CD4-positive, alpha-beta T cell treated with Interleukin-6 at 100 ng/mL for 8 hours (primary cell): ENCODE measurements at places on chromosomes 11 and 22.
A peak's percentile ranks its signal among the peaks of the same experiment; 100 is the strongest.

GRCh38 chr11:125663910-125664309 is 16.7 kb downstream of the ACRV1 start:
- no peak for DNase-seq

- no peak for DNase-seq
Measured at GRCh38 chr11:98455500-98456307, 565.0 kb upstream of the CNTN5 start.

- DNase-seq: no peak
Measured at GRCh38 chr11:23103416-23103815, 243.1 kb upstream of the CCDC179 start.

DNA sequence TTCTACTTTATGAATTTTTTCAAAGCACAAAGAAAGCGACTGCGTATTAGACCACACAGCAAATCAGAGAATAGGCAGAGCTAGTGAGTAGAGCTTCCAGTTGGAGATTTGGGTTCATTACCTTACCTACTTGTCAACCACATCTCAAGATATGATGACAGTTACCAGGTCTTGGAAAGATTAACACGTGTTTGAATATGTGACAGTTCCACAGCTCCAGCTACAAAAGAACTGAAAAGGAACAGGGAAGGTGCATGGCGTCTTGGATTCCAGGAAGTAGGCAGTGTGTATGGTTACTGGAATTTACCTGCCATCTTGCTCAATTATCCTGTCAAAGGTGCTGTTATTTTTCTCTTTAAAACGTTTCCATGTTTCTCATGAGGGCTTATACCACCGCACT is 5.3 kb downstream of the TIRAP start:
- DNase-seq: no peak

- peak; percentile 84 for DNase-seq
Measured at GRCh38 chr22:41857155-41857859, 24.4 kb downstream of the SREBF2 start.

DNA sequence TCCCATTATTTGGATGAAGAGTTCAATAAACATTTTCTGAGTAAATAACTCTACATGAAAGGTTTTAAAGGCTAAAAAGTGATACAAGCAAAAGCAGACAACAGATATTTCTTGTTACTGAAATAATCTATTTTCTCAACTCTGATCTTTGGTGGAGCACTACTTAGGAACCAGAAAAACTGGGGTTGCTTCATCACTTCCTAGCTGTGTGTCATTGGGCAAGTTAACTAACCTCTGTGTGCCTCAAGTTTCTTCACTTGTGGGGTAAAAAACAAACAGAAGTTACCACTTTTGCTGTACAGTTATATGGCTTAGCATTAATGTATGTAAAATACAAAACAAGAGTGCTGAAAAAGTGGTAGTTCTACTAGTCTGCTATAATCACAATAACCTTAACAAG is 5.6 kb downstream of the MAPK1 start:
- no peak for DNase-seq

GRCh38 chr11:87213444-87213843 is 175.7 kb downstream of the TMEM135 start:
- DNase-seq: no peak

- no peak for DNase-seq
Measured at GRCh38 chr11:122864386-122865115, 18.0 kb upstream of the JHY start.

GRCh38 chr11:129376658-129377341 is 1.2 kb downstream of the BARX2 start:
- DNase-seq: no peak

- DNase-seq: no peak
Measured at GRCh38 chr22:19772673-19773469, 12.3 kb downstream of the TBX1 start.

GRCh38 chr11:21820176-21820575 is 372.7 kb upstream of the ANO5 start:
- DNase-seq: no peak

DNA sequence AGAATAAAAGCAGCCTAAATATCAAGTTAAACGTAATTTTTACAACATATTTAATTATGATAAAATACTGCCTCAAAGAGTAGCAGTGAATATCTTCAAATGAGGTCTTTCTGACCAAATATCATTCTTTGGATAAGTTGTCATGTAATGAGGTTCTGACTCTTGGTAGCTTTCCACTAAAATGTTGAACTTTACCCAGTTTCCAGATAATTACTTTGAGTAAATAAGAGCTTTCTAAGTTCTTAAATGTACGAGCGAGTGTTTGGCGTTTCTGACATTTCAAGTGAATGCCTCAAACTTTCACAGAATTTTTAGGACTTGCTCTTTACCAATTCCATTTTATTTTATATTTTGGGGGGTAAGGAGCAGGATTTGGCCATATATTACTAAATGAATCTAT is 1515.2 kb downstream of the FAM181B start:
- DNase-seq: no peak

DNA sequence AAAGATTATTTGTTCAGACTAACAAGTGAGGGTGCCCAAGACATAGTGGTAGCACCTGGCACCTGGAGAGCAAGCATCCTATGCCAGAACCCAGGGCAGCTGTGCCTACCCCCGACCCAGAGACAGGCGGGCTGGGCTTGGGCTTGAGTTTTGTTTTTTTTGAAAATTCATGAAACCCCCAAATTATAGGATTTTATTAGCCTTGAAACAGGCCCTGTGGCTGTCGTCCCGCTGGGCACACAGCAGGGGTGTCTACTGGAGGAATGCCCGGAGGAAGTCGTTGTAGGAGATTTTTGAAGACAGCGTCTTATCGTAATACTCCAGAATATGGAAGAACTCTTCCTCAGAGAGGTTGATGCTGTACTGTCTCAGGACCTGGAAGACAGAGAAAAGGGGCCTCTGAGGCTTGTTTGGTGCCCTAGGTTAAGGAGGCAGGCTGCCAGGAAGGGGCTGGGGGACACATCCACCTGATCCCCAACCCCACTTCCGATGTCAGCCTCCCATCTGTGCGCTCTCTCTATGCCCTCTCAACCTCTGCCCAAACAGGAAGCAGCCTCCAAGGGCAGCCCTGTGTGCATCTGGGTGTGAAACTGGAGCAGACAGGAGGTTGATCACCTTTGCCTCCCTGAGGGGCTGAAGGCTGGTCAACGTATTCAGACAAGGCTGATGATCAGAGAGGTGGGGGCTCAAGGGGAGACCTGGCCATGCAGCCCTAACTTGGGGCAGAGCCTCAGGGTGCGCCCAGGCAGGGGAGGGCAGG is 117.0 kb downstream of the MPPED1 start:
- no peak for DNase-seq

DNA sequence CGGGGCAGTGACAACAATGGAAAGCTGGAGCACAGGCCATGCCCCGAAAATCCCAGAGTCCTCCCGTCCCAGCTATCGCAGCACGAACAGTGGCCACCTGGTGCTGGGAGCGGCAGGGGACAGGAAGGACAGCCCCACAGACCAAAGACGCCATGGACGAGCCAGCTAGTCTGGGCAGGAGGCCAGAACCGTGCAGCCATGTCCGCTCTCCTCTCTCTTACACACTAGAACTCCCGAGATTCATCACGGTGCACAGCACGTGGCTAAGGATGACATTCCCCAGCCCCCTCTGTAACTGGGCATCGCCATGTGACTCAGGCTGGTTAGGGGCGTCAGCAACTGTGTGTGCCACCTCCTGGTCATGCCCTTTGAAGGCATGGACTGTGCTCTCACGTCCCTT is 4.6 kb downstream of the CDPF1 start:
- DNase-seq: no peak

DNA sequence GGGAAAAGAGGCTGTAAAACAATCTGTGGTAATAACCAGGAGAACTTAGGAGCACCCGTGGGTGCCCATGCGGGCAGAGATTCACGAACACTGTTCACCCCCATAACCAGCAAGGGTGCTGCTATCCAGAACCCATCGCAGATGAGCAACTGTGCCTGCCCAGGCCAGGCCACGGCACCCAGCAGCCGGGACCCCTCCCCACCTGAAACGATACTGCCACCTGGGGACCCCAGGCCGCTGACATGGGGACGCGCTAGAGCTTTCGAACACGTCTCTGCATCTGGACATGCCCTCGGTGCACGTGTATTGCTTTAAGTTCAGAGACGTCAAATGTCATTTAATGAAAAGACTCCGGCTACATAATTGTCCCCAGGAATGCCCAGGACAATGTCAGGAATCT is 14.3 kb upstream of the MUC2 start:
- DNase-seq: no peak

DNA sequence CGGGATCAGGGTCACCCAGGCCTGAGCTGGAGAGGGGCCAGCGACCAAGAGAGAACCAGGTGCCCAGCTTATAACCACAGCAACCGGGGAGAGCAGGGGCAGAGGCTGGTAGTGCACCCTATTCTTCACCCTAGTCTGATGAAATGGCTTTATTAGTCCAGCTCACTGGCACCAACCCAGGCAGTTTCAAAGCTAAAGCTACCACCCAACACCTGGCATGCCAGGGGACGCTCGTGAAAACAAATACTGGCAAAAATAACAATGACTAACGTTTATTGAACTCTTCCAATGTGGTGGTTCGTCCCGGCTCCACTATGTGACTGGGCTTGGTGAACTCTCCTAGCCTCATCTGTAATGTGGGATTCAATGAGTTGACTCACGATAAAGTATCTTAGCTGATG is 30.6 kb downstream of the SCGB1A1 start:
- no peak for DNase-seq

DNA sequence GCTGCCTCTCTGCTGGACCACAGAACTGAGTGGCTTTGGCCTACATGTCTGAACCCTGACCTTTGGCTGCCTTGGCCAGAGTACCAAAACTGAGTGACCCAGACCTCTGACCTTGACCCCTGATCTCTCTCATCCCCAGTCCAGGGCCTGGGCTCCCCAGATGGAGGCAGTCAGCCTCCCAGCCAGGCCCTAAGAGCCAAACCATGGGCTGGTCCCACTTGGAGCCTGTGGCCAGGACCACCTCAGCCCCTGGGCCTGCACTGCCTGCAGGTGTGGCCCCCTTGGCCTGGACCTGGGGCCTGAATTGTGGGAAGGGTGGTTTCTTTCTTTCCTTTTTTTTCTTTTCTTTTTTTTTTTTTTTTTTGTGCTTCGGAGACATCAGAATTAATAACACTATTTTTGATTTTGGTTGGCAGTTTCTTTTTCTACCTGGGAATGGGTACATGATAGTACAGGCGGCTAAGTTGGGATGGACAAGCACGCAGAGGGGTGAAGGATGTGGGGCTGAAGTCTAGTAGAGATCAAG is 806 bp upstream of the SIPA1 start:
- DNase-seq: no peak

DNA sequence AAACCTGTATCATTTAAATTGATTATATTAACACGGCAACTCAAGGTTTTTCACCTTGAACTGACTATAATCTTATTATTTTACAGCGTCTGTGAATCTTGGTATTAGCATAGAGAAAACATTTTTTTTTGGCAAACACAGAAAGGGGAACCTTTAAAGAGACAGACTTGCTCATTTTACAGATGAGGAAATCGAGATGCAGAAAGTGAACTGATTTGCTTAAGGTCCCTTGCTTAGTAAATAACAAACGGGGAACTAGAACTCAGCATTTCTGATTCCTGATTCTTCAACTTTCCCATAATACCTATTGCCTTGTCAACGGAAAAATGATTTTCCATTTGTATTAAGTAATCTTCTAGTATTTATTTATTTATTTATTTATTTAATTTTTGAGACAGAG is 33.2 kb upstream of the CECR2 start:
- DNase-seq: no peak

- DNase-seq: peak; percentile 79
Measured at GRCh38 chr22:37486224-37486845, at the start of gene MFNG. MFNG (minus strand) TSS chr22:37486384; CDS start chr22:37486177, 207 bp downstream.

DNA sequence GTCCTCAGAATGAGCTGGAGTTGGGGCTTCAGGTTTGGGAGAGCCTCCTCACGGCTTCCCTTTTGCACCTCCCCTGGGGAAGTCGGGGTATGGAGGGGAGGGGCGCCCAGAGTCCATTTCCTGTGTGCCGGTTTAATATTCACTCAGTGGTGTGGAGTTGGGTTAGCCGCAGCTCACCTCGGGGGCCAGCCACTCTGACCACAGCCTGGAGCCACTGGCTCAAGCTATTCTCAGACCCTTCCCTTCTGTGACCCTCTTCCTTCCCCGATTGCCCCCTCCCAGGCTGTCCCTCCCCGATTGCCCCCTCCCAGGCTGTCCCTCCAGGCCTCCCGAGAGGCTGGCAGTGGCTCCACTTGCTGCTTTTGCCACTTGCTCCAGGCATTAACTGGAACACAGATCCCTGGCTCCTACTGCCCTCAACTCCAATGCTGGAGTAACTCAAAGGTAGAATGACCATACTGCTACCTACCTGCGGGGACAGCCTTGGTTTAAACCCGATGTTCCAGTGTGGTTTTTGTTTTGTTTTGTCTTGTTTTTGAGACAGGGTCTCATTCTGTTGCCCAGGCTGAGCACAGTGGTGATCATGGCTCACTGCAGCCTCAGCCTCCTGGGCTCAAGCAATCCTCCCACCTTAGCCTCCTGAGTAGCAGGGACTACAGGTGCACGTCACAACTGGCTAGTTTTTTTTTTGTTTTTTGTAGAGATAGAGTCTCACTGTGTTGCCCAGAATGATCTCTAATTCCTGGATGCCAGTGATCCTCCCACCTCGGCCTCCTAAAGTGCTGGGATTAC is 29.3 kb downstream of the RPUSD4 start:
- DNase-seq: no peak

DNA sequence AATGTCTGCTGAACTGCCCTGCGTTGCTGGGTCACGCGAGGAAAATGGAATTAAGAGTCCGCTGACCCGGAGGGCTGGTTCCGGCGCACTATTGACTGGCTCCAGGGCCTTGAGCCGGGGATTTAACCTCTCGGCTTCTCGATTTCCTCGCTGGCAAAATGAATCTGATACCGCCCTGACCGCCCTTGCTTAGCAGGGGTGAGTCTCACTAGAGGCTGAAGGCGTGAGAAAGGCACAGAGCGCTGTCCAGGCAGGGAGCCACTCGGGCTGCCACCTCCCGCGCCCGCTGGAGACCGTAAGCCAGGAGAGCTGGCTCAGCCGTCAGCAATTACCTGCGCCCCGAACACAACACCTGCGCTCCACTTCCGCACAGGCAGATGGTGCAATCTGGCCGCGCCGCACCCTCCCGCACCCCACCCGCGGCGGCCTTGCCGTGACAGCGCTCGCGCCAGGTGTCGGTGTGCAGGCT is 65.6 kb downstream of the BUD13 start:
- no peak for DNase-seq

GRCh38 chr22:44045145-44045544 is 21.0 kb downstream of the PARVB start:
- DNase-seq: no peak
